IMR-90 (cell line): ENCODE measurements at places on chromosomes 13 and 19. TPM values are rescaled to one million over a fixed set of nuclear protein-coding genes. Genes with fewer than 3 reads are reported as not detected.

The ADAMTS10 gene
- polyA plus RNA-seq = 11.5 and 15.1 TPM in 2 replicates

The SYT5 gene
- 0.15 TPM in 1 of 2 replicates, not detected in the other for polyA plus RNA-seq

The APOC4 gene
- not detected in 2 replicates for polyA plus RNA-seq

The LAIR2 gene
- not detected in 2 replicates for polyA plus RNA-seq

The NXNL1 gene
- polyA plus RNA-seq = not detected in 2 replicates

The FCER2 gene
- polyA plus RNA-seq = not detected in 2 replicates

The ZSCAN4 gene
- polyA plus RNA-seq = not detected in 2 replicates

The TFDP1 gene
- polyA plus RNA-seq = 97.0 and 97.8 TPM in 2 replicates

The SIGLEC12 gene
- polyA plus RNA-seq = not detected in 2 replicates

The SIGLEC7 gene
- polyA plus RNA-seq = not detected in 2 replicates

The ADM5 gene
- polyA plus RNA-seq = 0.99 and 1.7 TPM in 2 replicates

The RETN gene
- not detected in 2 replicates for polyA plus RNA-seq

The MEGF8 gene
- 12.5 and 13.7 TPM in 2 replicates for polyA plus RNA-seq

The REEP6 gene
- 2.2 and 3.2 TPM in 2 replicates for polyA plus RNA-seq

The ZNF793 gene
- 0.39 and 0.50 TPM in 2 replicates for polyA plus RNA-seq

The APLP1 gene
- polyA plus RNA-seq = 41.0 and 44.3 TPM in 2 replicates

The ZNF358 gene
- 30.7 and 34.9 TPM in 2 replicates for polyA plus RNA-seq

The FOSB gene
- 15.6 and 60.1 TPM in 2 replicates for polyA plus RNA-seq

The SPACA4 gene
- polyA plus RNA-seq = not detected in 2 replicates

The NCR1 gene
- polyA plus RNA-seq = not detected in 2 replicates

The KLK8 gene
- not detected in 2 replicates for polyA plus RNA-seq

The GIPC1 gene
- polyA plus RNA-seq = 133 and 153 TPM in 2 replicates

The SOHLH2 gene
- 0.06 and 0.17 TPM in 2 replicates for polyA plus RNA-seq

The TMEM255B gene
- polyA plus RNA-seq = 0.94 and 1.1 TPM in 2 replicates

The EFNB2 gene
- polyA plus RNA-seq = 5.9 and 6.0 TPM in 2 replicates

The RELB gene
- polyA plus RNA-seq = 17.2 and 19.9 TPM in 2 replicates

The CLC gene
- not detected in 2 replicates for polyA plus RNA-seq

The TMPRSS9 gene
- not detected in 2 replicates for polyA plus RNA-seq

The KLK15 gene
- polyA plus RNA-seq = not detected in 2 replicates

The NAPSA gene
- polyA plus RNA-seq = 0.24 and 0.39 TPM in 2 replicates

The NBEA gene
- 0.49 and 0.82 TPM in 2 replicates for polyA plus RNA-seq
